Activated CD4-positive, alpha-beta T cell treated with anti-CD3 and anti-CD28 coated beads, Interleukin-2, amount 50 U/mL, for 4 hours (primary cell): ENCODE measurements at places on chromosomes 5 and 9.

- DNase-seq, result no peak
Observed at GRCh38 chr9:6413365-6414246, 607 bp downstream of the UHRF2 start.

GRCh38 chr5:114325541-114325940 is 36.3 kb upstream of the KCNN2 start:
- DNase-seq, result no peak

GRCh38 chr5:96404191-96404867 is 28.7 kb downstream of the PCSK1 start:
- DNase-seq, result no peak

- no peak for DNase-seq
Observed at GRCh38 chr9:82134010-82134409, 145.4 kb downstream of the SPATA31D1 start.

GRCh38 chr5:18043344-18043743 is 409.1 kb downstream of the TAF11L14 start:
- no peak for DNase-seq

- no peak for DNase-seq
Observed at GRCh38 chr5:139642891-139643871, 5.0 kb upstream of the CXXC5 start.
